ENCODE measurements at places on chromosomes 7 and 10.

DNA sequence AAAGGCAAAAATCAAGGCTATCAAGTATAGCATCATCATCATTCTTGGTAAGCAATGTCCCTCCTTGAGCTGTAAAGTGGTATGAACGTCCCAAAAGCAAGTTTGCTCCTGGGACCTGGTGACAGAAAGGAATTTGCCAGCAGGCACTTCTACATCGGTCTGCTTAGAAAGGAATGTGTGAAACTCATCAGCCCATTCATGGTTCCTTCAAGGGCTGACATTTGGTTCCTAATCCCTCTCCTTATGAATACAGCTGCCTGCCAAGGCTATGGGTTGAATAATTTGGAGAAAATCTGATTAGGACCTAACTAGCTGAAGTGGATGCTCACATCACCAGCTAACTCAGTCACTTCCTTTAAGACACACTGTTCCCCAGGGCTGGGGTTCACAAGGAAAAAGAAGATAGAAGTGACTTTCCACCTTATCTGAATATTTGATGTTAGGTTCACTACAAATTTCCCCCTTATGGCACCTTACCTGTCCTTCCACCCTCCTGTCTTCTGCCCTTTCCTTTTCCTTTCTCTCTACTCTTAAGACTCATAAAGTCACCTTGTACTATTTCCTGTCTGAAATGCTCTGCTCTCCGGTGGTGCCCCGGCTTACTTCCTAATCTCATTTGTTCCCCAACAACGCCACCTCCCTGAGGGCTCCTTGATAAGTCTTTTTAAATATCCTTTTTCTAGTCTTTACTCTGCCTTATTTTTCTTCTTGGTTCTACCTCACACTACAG is 187.1 kb downstream of the NPSR1 start:
- no peak for DNase-seq

DNA sequence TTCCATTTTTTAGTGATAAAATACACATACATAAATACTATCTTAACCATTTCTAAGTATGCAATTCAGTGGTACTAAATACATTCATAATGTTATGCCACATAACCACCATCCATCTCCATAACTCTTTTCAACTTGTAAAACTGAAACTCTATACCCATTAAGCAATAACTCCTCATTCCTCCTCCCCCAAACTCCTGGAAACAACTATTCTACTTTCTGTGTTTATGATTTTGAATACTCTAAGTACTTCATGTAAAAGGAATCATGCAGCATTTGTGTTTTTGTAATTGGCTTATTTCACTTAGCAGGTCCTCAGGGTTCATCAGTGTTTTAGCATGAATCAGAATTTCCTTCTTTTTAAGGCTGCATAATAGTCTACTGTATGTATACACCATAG is 131.8 kb downstream of the TES start:
- DNase-seq = no peak

GRCh38 chr10:11756766-11757315 is 14.7 kb downstream of the ECHDC3 start:
- no peak for DNase-seq

GRCh38 chr7:101950450-101951119 is 133.2 kb downstream of the CUX1 start:
- DNase-seq = no peak

GRCh38 chr10:9796564-9796963 is 1221.1 kb upstream of the CELF2 start:
- DNase-seq = no peak

DNA sequence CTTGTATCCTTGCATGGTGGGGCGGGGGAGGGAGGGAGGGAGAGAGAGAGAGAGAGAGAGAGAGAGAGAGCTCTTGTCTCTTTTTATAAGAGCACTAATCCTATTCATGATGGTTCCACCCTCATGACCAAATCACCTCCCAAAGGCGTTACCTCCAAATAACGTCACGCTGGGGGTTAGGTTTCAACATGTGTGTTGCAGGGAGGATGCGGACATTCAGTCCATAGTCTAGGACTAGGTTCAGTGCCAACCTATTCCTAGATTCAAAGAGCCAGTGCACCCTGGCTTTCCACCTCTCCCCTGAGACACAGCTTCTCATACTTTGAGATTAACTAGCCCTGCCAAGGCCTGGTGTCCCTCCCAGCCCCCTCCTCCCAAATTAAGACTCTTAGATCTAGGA is 123.0 kb downstream of the GRK5 start:
- no peak for DNase-seq

DNA sequence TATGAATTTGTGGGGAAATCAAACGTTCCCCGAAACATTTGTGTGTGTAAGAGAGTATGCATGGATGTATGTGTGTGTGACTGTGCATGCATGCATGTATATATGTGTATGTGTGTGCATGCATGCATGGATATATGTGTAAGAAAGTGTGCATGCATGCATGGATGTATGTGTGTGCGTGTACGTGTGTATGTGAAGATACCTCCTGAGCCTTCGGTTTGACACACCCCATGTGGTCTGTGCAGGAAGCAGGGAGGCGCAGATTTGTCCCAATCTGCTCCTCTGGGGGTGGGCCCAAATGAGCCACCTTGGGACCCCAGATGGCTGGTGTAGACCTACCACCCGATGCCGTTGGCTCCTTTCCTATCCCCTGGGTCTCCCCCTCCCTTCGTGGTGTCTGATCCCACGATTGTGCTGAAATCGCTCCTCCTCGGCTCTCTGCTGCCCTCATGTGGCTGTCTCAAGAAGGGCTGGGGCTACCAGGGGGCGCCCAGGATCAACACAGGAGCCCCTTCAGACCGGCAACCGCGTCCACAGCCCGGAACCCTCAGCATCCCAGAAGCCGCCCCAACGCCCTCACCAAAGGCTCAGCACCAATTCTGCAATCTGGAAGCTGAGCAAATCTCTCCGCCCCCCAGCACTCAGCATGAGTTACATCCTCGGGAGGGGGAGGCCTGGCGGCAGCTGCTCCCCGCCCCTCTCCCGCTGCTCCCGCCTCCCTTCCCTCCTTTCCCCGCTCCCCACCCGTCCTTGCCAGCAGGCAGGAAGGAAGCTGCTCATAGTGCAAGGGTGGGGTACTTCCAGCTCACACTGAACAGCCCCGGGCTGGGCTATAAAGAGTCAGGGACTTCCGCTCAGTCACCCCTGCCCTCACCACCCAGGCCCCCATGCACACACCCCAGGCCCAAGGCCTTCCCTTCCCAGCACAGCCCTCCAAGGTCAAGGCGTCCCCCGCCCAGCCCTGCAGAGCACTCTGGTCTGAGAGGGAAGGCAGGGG is 2.3 kb upstream of the NOS3 start:
- DNase-seq = peak; percentile 80

- DNase-seq = no peak
Observed at GRCh38 chr7:81752318-81752714, 17.5 kb downstream of the HGF start.

- no peak for DNase-seq
Observed at GRCh38 chr10:101217044-101217425, 12.2 kb downstream of the LBX1 start.

GRCh38 chr7:135192914-135193536 is 18.3 kb downstream of the WDR91 start:
- no peak for DNase-seq

- DNase-seq = no peak
Observed at GRCh38 chr10:118256825-118257570, 85.1 kb downstream of the FAM204A start.

DNA sequence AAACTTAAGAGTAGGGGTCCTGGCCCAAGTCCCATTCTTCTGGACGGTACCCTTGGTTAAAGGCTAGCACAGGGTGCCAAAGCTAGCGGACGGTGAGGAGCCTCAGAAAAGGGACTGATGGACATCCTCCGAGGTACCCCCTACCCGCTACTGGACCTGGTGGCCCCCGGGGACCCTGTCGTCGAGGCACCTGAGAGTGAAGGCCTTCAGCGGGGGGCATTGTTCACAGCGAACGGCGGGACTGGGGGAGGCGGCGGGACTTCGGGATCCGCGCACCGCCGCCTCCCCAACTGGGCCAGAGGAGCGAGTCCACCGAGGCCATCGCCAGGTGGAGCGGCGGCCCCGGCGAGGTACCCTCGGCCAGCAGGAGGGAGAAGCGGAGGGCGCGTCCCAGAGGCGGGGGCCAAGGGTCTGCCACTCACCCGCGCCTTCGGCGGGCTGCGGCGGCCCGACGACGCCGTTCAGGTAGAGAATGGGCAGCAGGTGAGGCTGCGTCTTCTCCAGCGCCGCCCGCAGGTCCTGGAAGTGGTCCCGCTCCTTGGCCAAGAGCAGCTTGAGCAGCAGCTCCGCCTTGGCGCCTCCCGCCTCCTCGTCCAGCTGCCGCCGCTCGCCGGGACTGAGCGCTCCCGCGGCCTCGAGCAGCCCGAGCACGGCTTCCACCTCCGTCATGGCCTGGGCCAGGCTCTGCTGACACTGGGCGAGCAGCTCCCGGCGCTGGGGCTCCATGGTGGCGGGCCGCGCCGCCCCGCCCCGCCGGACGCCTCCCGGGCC is 575 bp downstream of the DLG5 start:
- peak; percentile 63 for DNase-seq

DNA sequence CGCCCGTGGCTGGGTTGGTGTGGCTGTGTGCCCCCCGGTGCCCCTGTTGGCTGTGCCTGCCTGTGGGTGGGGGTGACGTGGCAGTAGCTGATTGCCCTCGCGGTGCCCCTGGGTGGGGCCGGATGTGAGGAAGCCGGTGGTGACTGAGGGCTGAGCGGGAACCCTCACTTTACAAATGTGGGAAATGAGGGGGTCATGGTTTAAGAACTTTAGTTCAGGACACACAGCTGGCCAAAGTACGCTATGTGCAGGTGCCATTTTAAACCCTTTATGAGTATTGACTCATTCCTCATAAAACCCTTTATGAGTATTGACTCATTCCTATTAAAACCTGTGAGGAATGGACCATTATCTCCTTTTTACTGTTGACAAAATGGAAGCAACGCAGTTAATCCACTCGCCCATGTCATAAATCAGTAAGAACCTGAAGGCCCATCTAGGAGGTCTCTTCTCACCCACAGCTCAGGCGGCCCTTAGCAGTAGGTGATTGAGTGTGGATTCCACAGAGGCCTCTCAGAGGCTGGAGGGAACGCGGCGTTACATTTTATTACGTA is 290.1 kb upstream of the COBL start:
- DNase-seq = no peak

GRCh38 chr10:58385784-58386112 is 538 bp downstream of the TFAM start:
- DNase-seq = no peak

DNA sequence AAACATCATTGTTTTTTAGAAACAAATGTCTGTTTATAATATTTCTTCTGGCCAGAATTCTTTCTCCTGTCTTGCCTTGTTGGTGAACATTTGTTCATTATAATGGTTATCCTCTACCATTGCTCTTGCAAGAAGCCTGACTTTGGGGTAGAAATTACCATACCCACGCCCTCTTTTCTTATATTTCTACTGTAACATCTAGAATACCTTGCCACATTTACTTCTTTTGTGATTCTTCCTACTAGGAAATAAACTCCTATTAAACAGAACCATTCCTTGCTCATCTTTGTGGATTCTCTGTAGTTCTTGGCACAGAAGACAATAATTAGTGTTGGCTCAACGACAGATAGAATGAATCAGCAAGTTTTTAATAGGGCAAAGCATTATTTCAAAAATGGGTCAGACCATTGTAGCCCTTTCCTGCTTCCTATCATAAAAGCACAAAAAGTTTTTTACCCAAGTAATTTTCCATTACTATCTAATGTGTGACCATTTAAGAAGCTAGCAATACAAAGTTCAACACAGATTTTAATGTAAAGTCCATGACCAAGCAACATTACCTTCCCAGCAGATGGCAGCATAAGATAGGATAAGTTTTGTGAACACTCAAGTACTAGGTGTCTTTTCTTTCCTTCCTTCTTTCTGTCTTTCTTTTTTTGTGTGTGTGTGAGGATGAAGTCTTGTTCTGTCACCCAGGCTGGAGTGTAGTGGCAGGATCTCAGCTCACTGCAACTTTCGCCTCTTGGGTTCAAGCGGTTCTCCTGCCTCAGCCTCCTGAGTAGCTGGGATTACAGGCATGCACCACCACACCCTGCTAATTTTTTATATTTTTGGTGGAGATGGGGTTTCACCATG is 270.4 kb downstream of the HGF start:
- DNase-seq = no peak

- no peak for DNase-seq
Observed at GRCh38 chr7:149369497-149369896, 91.4 kb downstream of the ZNF777 start.

DNA sequence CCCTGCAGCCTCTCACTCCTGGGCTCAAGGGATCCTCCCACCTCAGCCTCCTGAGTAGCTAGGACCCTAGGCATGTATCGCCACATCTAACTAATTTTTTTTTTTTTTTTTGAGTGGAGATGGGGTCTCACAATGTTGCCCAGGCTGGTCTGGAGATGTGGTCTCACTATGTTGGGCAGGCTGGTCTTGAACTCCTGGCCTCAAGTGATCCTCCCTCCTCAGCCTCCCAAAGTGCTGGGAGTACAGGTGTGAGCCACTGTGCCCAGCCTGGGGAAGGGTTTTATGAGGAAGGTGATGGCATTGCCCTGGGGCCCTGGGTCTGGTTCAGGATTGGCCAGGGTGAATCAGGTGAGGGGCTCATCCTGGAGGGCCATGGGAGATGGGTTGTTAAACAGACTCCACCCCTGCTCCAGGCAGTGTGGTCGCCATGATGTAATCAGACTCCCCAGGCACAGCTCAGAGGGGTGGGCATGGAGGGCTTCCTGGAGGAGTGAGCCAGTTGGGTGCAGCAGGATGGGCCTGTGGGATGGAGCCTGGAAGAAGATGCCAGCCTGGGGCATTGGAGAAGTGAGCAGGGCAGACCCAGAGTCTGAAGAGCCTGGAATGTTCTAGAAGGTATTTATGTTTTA is 82.7 kb downstream of the MYL10 start:
- peak; percentile 6 for DNase-seq

GRCh38 chr7:21603462-21603861 is 60.6 kb downstream of the DNAH11 start:
- DNase-seq = no peak

- DNase-seq = no peak
Observed at GRCh38 chr10:113093188-113094113, 143.4 kb downstream of the TCF7L2 start.

DNA sequence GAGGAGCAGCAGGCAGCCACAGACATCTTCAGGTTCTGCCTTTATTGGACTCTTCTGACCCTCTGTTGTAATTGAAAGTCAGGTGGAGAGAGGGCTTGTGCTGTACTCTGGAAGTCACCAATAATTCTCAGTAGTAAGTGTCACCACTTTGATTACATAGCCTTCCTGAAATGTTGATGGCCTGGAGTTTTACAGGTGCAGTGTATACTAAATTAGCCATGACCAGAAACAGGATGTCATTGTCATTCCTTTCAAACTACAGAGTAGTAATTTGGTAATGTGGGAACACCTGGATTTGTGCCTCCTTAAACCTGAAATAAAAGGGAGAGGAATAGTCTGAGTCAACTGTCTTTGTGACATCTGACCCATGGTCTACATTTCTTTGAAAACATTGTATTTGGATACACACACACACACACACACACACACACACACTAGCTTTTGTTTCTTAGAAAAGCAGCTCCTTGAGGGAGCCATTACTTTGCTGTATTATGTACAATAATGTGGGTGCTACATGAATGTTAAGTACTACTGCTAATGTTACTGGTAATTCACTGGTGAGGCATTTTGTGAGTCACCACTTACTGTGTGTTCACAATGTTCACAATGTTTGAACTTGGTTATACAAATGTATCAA is 19.6 kb downstream of the ARL4A start:
- DNase-seq = no peak

- no peak for DNase-seq
Observed at GRCh38 chr7:157954901-157955300, 618.1 kb downstream of the DNAJB6 start.
